Midbrain (tissue), 1 donor: ENCODE measurements at places on chromosomes 1 and 21.

- DNase-seq, result peak; percentile 22
These were observed 10.8 kb downstream of the SLC45A3 start for GRCh38 chr1:205669341-205670149.

- peak; percentile 9 for DNase-seq
These were observed 6.8 kb downstream of the PSMB4 start for GRCh38 chr1:151406176-151406575.

GRCh38 chr1:43156026-43156425 lies 16.1 kb downstream of the EBNA1BP2 start:
- DNase-seq, result no peak

DNA sequence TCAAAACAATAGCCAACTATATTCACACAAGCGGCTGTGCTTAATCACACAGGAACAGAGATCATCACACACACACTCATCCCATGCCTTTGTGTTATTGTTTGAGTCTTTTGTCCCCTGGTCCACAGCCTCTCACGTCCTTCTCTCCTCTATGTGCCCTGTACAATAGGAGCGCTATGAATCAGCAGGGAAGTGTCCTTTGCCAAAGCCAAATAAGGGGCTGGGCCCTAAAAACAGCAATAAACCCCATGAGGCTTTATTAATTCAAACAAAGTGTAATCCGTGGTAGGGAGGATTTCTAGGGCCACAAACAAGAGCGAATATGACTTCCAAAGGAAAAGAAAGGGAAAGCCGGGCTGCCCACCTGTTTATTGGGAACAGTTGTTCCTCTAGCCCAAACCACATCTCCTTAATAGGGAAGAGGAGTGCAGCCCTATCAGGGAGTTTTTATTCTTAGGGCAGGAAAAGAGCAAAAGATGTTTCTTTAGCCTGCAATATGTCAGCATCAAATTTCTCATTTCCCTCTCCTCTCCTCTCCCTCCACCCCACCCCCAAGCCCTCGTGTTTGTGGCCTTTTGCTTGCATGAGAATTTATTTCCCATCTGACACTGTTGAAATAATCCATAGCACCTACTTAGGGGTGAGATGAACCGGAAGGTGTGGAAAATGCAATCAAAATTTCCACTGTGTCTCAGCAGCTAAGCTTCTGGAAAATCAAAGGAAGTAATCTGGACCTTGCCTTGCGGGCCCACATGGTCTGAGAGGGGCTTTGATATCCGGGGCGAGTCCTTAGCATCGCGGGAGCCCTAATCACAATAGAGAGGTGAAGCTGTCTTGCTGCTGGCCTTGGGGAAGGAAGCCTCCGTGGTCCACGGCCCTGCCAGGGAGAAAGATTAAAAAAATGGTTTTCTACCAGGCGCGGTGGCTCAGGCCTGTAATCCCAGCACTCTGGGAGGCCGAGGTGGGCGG lies 45.3 kb upstream of the ITPKB start:
- DNase-seq, result peak; percentile 87

DNA sequence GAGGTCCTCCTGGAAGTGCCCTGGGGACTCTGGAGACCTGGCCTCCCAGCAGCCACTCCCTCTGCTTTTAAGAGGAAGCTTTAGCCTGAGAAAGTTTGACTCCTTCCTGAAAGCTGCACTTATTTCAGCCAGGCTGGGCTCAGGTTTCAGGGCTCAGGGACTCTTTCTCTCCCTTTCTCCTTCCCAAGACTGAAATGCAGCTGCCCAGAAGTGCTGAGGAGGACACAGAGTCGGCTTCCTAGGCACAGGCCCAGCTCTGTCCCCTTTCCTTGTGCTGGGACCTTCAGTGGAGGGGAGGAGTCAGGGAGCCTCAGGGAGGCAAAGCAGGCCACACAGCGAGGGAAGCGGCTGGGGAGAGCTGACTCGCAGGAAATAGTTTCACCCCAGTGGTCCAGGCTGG lies 137.3 kb downstream of the NAV1 start:
- no peak for DNase-seq

DNA sequence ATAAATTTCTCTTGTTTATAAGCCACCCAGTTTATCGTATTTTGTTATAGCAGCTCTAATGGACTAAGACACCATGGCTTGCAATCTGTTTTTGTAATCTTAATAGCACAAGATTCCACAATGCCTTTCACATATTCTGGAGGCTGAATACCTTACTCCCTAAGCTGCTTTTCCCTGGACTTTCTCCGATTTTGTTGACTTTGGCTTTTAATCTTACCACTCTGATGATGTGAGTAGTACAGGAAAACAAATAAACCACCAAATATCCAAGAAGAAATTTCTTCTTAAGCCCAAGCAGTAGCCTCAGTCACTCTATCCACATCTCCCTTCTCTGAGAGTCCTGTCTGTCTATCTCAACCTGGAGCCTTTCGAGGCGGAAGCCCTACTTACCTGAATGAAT lies 838.6 kb downstream of the LTN1 start:
- no peak for DNase-seq

DNA sequence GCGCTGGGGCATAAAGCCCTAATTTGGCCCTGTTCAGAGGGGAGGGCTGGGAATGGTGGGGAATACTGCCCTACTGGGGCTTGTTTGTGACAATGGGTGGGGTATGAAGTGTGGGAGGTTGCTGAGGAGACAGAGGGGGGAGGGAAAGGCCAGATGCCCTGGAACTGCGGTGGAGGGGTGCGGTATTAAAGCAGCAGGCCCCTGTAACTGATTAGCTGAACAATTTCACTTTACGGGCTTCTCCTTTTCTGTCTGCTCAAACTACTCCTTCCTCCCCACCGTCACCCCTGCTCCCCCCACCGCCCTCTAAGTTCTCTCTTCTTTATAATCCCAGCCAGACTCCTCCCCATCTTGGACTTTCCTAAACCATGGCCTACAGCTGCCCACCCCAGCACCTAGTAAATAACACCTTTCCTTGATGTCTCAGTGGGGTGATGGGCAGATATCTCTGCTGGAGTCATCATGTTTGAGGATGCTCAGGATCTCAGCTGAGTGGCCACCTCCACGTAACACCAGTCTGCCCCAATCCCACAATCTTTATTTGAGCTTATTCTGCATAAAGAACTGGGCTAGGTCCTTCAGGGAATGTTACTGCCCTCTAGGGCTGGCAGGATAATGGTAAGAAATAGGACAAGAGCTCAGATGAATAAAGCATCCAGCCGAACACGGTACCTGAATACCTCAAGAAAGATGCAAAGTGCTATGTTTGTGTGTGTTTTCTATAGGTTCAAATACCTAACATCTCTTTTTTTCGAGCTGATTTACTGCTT lies 33.5 kb downstream of the XCL1 start:
- no peak for DNase-seq
